ENCODE measurements at places on chromosomes 7 and 10. TPM values are rescaled to one million over a fixed set of nuclear protein-coding genes. Genes with fewer than 3 reads are reported as not detected.

C10orf71 gene
- total RNA-seq, result under 0.01 TPM

TAS2R4 gene
- 3.8 TPM for total RNA-seq

PPIF gene
- 51.7 TPM for total RNA-seq

MEOX2 gene
- total RNA-seq, result 15.0 TPM

CCDC172 gene
- not detected for total RNA-seq

TUBAL3 gene
- not detected for total RNA-seq

LRRN3 gene
- 0.26 TPM for total RNA-seq

ASIC3 gene
- total RNA-seq, result 0.13 TPM

PAX4 gene
- total RNA-seq, result not detected

LEP gene
- total RNA-seq, result 0.11 TPM

POMZP3 gene
- 8.2 TPM for total RNA-seq

EN2 gene
- total RNA-seq, result not detected

GRID2IP gene
- total RNA-seq, result 0.11 TPM

COL1A2 gene
- 5,703 TPM for total RNA-seq

NKX1-2 gene
- total RNA-seq, result not detected

HNRNPA2B1 gene
- total RNA-seq, result 142 TPM

PALD1 gene
- 1.8 TPM for total RNA-seq

DCLRE1A gene
- total RNA-seq, result 6.4 TPM

TACC2 gene
- 14.1 TPM for total RNA-seq

MMS19 gene
- 56.3 TPM for total RNA-seq

ATG9B gene
- total RNA-seq, result not detected

IFIT3 gene
- 48.6 TPM for total RNA-seq

TMEM236 gene
- total RNA-seq, result 0.22 TPM

ECHDC3 gene
- 10.4 TPM for total RNA-seq

PAPOLB gene
- total RNA-seq, result 0.39 TPM

RHOBTB1 gene
- total RNA-seq, result 18.8 TPM

PRR15 gene
- total RNA-seq, result not detected

JAZF1 gene
- 28.9 TPM for total RNA-seq

DRGX gene
- not detected for total RNA-seq

VWC2 gene
- under 0.01 TPM for total RNA-seq

C7orf57 gene
- total RNA-seq, result under 0.01 TPM

BAMBI gene
- 24.8 TPM for total RNA-seq

IGFBP3 gene
- total RNA-seq, result 26,004 TPM

PLAU gene
- total RNA-seq, result 42.2 TPM

AOAH gene
- not detected for total RNA-seq

CCL26 gene
- total RNA-seq, result 0.65 TPM

CLDN4 gene
- total RNA-seq, result 0.52 TPM

FGFBP3 gene
- total RNA-seq, result 0.32 TPM

OR9A2 gene
- total RNA-seq, result 0.22 TPM

WAPL gene
- 46.5 TPM for total RNA-seq

IGF2BP3 gene
- total RNA-seq, result 0.26 TPM

ZPBP gene
- total RNA-seq, result not detected

HMX3 gene
- total RNA-seq, result 0.11 TPM

Measured in articular chondrocyte of knee joint (primary cell).